Muscle of arm (tissue), 14 donors: ENCODE measurements at places on chromosomes 1 and 21.

DNA sequence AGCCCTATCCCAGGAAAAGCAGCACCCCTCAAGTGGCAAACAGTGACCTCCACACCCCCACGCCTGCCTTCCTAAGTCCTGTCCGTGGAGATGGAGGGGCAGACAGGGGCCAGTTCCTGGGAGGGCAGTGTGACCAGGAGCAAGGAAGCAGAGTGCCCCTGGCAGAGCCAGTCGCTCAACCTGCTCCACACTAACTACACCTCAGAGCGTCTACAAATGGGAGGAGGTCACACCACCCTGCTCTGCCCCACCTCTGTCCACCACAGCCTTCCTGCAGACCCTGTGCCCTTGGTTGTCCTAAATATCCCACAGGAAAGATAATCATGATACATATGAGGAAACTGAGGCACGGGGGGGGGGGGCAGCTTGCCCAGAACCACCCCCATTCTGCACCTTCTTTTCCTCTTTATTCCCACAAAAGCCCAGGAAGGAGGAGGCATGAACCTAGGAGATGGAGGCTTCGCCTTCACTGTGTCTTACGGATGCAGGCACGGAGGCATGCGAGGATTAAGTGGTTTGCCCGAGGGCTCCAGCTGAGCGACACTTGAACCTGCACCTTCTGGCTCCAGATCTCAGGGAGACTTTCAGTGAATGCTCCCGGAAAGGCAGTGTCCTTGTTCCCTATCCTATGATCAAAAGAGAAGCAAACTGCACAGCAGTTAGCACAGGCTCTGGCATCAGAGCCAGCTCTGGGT, 42.7 kb upstream of the SELENON start:
- no peak for DNase-seq

GRCh38 chr21:44051462-44051941, 39.4 kb downstream of the TRAPPC10 start:
- no peak for DNase-seq

GRCh38 chr1:239421811-239422210, 35.4 kb downstream of the CHRM3 start:
- DNase-seq: no peak

- DNase-seq: no peak
Measured at GRCh38 chr1:35264035-35264434, 4.5 kb upstream of the ZMYM4 start.

DNA sequence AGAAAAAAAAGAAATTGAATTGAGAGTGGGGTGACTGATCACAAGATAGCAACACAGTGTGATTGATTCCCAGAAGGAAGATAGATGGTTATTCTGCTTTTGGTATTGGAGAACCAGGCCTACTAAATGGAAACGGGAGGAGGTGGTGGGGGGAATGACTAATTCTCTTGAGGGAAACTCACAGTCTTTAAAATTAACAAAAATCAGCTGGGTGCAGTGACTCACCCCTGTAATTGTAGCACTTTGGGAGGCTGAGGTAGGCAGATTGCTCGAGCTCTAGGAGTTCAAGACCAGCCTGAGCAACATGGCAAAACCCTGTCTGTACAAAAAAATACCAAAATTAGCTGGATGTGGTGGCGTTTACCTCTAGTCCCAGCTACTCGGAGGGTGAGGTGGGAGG, 134.6 kb upstream of the PDE4B start:
- DNase-seq: no peak

- no peak for DNase-seq
Measured at GRCh38 chr1:214216779-214217178, 64.2 kb upstream of the SMYD2 start.

- no peak for DNase-seq
Measured at GRCh38 chr1:230534224-230534623, 108.1 kb upstream of the COG2 start.
